ENCODE measurements at places on chromosomes 3 and 15.

GRCh38 chr3:139301654-139302053 is 42.2 kb upstream of the MRPS22 start:
- no peak for DNase-seq

DNA sequence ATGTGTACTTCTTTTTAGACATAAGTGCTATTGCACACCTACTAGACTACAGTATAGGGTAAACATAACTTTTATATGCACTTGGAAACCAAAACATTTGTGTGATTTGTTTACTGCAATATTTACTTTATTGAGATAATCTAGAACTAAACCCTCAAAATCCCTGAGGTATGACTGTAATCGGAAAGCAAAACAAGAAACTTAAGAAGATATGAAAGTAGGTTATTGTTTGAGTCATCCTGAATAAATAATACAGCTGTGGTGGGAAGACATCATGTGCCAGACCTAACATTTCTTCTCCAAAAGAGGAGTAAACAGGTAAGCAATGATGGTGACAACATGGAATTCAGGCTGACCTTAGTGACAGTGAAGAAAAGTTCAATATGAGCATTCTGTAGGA is 765.5 kb downstream of the OTOL1 start:
- DNase-seq, result no peak

DNA sequence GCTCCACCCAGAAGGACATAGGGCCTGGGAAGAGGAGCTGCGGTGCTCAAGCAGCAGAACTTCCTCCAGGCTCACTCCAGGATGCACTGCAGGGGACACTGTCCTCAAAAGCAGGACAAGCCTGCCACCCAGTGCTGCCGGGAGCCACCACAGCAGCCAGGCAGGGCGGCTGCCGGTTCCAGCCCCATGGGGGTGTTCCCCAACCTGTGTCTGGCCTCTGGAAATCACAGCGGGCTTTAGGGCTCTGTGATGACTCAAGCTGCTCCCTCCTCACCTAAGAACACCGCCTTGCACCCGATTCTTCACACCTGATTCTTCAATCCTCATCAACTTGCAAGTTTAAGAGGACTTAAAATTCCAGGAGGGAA is 71.9 kb upstream of the SLC6A11 start:
- DNase-seq, result no peak

DNA sequence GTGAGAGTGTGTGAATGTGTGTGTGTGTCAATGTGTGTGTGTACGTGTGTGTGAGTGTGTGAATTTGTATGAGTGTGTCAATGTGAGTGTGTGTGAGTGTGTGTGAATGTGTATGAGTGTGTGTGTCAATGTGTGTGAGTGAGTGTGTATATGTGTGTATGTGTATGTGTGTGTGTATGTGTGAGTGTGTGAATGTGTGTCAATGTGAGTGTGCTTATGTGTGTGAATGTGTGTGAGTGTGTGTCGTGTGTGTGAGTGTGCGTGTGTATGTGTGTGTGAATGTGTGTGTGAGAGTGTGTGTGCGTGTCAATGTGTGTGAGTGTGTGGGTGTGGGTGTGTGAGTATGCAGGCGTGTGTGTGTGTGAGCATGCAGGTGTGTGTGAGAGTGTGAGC is 93.5 kb upstream of the ALDH1A3 start:
- DNase-seq, result no peak

All from left ventricle myocardium inferior (tissue), 1 donor.